ENCODE measurements at places on chromosomes 3 and 15.

- DNase-seq = no peak
Measured at GRCh38 chr3:195903950-195904290, 4.4 kb downstream of the TNK2 start.

DNA sequence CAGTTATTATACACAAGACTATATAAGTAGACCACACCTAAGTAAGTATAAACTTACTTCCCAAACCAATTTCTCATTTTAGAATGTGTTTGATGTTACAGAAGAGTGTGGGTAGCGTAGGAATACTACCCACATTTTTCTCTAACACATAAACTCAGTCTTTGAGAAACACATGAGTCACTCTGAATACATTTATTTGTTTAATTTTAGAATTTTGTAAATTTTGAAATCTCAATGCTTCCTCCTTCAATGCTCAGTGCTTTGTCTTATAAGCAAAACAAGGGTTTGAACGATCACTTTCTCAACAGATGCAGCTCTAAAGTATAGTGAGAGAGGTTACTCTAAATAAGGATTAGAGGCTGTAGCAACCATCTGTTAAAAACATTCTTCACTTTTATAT lies 700.8 kb downstream of the SI start:
- DNase-seq = no peak

- DNase-seq = no peak
Measured at GRCh38 chr3:58034738-58035523, 26.7 kb downstream of the FLNB start.

- no peak for DNase-seq
Measured at GRCh38 chr15:77025083-77025901, 30.4 kb downstream of the PSTPIP1 start.

DNA sequence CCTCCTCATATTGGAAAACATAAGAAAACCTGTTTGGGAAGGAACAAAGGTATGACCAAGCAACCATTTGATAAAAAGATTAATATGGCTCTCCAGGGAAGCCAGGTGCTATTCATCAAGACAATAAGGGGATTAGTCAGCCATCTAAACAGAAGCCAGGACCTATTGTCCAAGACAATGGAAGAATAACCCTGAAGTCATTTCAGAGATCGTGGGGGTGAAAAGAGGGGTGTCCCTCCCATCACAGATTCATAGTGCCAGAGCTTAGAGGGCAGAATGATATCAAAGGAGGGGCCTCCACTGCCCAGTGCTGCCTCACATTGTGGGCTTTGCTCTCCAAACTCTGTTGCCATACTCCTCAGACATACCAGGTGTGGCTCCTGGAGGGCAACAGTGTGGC lies 73.5 kb downstream of the DAPK2 start:
- no peak for DNase-seq

DNA sequence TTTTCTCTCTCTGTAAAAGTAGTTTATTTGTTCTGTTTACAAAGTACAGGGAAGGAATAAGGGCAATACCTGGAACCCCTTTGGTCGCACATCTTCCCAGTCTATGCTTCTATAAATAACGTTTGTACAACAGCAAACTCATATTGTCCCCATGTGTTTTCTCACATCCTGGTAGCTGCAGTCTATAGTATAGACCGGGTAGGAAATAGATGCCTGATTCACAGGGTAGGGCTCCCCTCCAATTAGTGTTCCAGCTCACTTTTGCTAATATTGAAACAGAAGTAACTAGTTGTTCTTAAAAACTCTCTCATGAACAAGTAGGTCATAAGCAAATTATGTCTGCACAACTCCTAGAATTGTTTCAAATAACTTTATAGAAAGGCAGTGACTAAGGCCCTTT lies 17.7 kb downstream of the ATG7 start:
- no peak for DNase-seq

GRCh38 chr3:123297627-123297899 lies 95.8 kb downstream of the SEC22A start:
- no peak for DNase-seq
